Activated B cell treated with CpG ODN at 0.5 μM for 24 hours (primary cell): ENCODE measurements at places on chromosomes 5 and 9. TPM values are rescaled to one million over a fixed set of nuclear protein-coding genes. Genes with fewer than 3 reads are reported as not detected.

PCDHGB1 gene
- total RNA-seq: 0.37 and 0.44 TPM in 2 replicates

GRCh38 chr9:120983259-120983837, 56.8 kb upstream of the TRAF1 start:
- no peak for DNase-seq

GRCh38 chr5:124655921-124656511, 90.4 kb downstream of the ZNF608 start:
- no peak for DNase-seq

SPINK6 gene
- total RNA-seq: not detected in 2 replicates

DMGDH gene
- not detected in 2 replicates for total RNA-seq

DNA sequence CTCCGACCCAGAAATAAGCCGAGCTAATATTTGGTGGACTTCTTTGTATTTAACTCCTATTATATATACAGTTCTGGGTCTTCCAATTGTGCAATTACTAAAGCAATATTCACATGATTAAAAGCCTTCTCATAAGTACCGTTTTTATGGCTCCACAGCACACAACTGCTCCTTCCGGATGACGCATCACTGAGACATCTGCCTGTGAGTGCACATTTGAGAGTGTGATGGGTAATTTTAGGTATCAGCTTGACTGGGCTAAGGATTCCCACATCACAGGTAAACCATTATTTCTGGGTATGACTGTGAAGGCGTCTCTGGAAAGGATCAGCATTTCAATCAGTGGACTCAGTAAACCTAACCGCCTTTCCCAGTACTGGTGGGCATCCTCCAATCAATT, 77.5 kb upstream of the SYK start:
- no peak for DNase-seq

DNA sequence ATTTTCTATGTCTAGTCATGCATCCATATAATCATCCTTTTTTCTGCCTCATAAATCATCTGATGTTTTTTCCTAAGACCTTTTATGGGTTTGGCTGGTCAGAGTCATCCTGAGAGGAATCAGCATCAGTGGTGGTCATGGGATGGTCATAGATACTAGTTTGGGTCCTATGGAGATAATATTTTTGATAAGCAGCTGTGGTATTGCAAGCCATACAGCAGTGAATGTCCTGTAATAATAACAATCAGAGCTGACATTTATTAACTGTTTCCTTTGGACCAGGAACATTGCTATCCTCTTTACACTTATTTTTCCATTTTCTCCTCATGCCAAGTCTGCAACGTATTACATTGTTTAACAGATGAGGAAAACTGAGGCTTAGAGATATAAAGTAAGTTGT, 83.1 kb downstream of the TEX10 start:
- DNase-seq: no peak

GRCh38 chr9:124218438-124218982, 39.2 kb upstream of the NEK6 start:
- peak; percentile 78 for DNase-seq

ADAMTS2 gene
- not detected in 2 replicates for total RNA-seq

- no peak for DNase-seq
Measured at GRCh38 chr9:116269250-116269649, 115.7 kb downstream of the PAPPA start.

- no peak for DNase-seq
Measured at GRCh38 chr5:154706416-154706815, 48.8 kb upstream of the LARP1 start.

DMRT3 gene
- total RNA-seq: not detected in 2 replicates

DNA sequence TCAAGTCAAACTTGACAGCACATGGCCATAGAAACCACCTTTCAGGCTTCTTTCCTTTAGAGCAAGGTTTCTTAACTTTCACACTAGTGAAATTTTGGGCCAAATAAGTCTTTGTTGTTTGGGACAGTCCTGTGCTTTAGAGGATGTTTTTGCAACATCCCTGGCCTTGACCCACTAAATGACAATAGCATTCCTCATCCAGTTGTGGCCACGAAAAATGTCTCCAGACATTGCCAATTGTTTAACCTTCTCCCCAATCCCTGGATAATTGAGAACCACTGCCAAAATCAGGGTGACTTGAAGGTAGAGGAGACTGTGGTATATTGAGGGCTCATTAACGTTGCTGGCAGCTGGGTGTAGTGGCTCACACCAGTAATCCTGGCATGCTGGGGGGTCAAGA, 72.0 kb downstream of the ALDH1A1 start:
- no peak for DNase-seq

GRCh38 chr9:13915131-13915530, 398.8 kb downstream of the NFIB start:
- no peak for DNase-seq

GRCh38 chr9:76180541-76180940, 213.7 kb downstream of the RFK start:
- DNase-seq: no peak

GRCh38 chr9:20426019-20426418, 196.3 kb downstream of the MLLT3 start:
- DNase-seq: no peak

- DNase-seq: no peak
Measured at GRCh38 chr5:1281038-1281882, 13.6 kb downstream of the TERT start.

IFNA17 gene
- not detected in 2 replicates for total RNA-seq

GRCh38 chr9:92538541-92538940, 2.8 kb upstream of the ECM2 start:
- DNase-seq: no peak

DNA sequence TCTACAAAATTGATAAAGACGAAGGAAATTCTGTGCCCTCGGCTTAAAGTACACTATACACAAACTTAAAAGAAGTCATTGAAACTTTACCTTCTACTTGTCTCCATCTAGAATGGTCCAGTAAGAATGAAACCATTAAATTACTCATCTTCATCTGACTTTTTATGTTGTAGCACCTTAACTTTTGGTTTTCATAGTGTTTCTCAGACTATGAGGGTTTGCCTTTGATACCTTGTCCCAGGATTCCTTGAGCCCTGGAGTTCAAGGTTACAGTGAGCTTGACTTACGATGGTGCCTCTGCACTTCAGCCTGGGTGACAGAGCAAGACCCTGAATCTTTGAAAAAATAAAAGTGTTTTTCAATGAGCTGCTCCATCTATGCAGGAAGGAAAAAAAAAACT, 132.2 kb downstream of the CDC42SE2 start:
- DNase-seq: no peak
